Right kidney (tissue), 9 donors: ENCODE measurements at places on chromosomes 3 and 15.
A peak's percentile ranks its signal among the peaks of the same experiment; 100 is the strongest.

GRCh38 chr3:117922039-117922438 lies 1112.6 kb downstream of the IGSF11 start:
- no peak for DNase-seq

- DNase-seq = no peak
These were observed 4.8 kb downstream of the AQP9 start for GRCh38 chr15:58142827-58143461.

DNA sequence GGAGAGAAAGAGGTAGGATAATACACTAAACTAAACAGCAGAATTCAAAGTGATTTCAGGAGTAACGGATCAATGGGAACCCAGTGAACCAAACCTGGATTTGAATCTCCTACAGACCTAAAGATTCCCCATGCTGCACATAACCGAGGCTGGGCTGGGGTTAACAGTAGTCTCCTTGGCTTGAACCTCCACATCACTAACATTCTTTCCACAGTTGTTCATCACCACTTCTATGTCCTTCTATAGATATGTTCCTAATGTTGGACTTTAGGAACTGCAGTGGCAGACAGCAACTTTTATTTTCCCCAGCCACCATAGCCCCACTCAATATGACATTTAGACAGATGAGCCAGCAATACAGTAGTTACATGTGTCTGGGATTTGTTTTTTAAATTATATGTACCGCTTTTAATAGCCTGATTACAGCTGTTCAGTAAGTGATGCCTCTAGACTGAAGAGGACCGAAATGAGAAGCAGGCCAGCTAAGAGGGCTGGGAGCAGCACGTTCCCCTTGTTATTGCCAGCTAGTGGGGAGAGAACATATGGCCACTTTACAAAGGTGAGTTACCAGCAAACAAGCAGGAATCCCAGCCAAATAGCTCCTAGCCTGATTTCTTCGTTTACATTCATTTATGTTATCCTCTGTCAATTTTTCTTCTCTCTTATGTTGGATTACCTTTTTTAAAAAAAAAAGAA lies 472.6 kb upstream of the CDIN1 start:
- no peak for DNase-seq

DNA sequence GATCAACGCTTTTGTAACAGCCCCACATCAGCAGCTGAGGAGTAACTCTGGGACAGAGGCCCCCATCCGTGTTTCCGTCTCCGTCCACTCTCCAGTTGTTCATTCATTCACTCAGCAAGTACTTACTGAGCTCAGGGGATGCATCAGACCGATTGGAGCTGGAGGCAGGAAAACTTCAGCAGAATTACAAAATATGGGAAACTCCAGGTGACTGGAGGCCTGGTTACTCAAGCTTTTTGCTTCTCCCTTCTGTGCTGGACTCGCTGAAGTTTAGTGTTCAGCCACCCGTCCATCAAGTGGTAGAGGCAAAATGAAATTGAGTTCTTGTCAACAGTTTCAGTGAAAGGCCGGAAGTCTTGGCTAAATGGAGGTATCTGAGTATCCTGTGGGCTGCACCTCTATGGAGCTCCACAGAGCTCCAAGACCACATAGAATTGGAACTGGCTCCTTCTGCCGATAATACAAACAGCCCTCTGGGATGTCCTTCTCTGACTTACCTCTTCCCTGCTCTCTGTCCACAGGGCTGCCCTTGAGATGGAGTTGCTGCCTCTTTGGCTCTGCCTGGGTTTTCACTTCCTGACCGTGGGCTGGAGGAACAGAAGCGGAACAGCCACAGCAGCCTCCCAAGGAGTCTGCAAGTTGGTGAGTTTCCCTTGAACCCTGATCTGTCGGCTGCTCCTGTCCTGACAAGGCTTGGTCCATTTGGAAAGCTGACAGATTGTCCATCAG lies 14.7 kb downstream of the NRROS start:
- DNase-seq = no peak

DNA sequence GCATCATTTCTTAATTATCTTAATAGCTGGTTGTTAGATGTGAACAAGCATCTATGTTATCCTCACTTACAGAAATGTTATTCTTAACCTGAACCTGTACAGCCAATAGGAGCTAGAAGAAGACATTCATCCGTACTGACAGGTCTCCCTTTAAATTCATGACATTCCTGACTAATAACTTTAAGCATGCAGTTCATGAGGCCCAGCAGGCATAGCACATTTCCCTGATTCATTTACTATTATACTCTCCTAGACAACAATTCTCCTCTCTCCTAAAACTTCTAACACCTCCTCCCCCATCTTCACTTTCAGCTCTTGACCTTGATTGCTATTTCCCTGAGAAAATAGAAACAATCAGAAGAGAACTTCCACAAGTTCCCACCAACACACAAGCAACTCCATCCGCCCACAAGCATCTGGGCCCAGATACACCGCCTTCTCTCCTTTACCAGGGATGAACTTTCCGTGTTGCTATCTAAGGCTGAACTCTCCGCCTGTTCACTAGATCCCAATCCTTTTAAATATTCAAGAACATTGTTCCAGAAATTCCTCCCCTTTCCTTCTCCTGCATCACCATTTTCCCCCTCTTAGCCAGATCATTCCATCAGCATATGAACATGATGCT lies 62.9 kb upstream of the SPRED1 start:
- DNase-seq = no peak

DNA sequence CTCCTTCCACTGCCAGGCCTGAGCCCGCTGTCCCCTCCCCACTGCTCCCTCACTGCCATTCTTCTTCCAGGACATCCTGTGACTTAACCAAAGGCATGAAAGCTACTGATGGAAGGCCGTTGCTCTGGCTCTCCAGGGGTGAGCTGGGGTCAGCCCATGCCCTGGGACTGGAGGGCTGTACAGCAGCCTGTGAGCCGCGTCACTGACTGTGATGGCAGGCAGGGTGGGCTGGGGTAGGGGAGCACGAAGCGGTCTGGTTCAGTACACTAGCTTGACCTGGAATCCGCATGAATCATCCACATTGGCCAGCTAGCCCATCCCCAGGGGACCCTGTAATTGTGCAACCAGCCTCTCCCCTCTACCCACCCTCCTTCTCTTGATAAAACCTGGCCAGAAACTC lies 30.8 kb downstream of the CORO2B start:
- DNase-seq = no peak

DNA sequence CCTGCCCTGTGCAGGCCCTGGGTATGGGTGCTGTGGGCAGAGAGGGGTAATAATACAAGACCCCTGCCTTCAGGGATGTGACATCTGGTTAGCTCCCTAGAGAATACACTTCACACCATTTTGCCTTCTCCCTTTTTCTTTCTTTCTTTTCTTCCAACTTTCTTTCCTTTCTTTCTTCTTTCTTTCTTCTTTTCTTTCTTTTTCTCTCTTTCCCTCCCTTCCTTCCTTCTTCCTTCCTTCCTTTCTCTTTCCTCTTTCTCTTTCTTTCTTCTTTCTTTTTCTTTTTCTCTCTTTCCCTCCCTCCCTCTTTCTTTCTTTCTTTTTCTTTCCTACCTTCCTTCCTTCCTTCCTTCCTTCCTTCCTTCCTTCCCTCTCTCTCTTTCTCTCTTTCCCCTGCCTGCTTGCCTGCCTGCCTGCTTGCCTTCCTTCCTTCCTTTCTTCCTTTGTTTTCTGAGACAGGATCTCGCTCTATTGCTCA lies 68.4 kb upstream of the ABHD17C start:
- no peak for DNase-seq

DNA sequence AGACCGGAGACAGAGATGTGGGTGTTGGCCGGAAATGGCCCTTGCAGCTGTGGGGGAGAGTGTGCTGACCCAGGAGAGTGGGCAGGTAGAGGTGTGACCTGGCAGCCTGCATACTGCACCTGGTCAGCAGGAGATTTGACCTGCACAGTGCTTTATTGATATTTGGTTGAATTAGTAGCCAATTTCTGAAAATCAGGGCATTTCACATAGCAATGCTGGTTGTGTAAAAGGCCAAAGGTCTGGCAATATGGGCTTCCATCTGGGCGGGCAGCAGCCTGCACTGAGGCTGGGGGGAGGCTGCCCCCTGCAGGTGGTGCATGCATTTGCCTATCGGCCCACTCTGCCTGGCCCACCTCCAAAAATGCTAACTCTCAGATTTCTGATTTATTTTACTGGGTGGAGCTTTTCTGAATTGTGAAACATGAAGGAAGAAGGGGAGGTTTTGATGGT lies 9.4 kb upstream of the MGLL start:
- no peak for DNase-seq

GRCh38 chr15:34588046-34588674 lies 4.7 kb upstream of the GOLGA8B start:
- DNase-seq = peak; percentile 58

DNA sequence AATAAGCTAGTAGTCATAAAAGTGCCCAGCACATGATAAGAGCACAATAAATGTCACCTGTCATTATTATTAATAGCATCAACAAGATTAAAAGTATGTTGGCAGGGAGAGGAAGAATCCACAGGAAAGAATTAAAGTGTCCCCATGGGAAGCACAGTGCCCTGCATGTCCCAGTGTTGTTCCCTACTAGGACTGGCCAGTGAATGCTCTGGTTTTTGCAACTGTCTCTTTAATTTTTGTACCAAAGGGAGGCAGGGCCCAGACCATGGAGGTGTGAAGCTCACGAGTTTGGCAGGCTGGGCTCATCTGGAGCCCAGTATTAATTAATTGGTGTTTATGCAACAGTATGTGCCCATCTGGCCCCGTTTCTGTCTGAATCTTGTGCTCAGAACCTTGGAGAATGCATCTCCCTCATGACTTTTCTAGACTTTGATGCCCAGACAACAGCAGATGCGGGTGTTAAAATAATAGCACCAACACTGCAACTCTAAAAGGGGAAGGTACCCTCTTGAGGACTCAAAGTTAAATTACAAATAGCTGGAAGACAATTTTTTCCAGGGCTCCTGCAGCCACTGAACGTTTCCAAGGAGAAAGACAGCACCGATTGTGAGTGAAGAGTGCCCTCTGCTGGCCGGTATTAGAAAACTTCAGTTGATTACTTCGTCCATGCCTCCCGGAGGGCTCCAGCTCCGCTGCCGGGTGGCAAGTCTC lies 71.9 kb upstream of the SPATA12 start:
- DNase-seq = peak; percentile 74

DNA sequence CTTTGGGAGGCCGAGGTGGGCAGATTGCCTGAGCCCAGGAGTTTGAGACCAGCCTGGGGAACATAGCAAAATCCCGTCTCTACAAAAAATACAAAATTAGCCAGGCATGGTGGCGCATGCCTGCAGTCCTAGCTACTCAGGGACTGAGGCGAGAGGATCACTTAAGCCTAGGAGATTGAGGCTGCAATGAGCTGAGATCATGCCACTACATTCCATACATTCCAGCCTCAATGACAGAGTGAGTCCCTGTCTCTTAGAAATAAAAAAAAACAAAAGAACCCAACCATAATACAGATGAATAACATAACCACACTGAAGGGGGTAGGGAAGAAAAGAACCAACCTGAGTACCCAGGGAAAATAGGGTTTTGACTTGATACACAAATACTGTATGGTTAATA lies 19.7 kb upstream of the CGNL1 start:
- no peak for DNase-seq

DNA sequence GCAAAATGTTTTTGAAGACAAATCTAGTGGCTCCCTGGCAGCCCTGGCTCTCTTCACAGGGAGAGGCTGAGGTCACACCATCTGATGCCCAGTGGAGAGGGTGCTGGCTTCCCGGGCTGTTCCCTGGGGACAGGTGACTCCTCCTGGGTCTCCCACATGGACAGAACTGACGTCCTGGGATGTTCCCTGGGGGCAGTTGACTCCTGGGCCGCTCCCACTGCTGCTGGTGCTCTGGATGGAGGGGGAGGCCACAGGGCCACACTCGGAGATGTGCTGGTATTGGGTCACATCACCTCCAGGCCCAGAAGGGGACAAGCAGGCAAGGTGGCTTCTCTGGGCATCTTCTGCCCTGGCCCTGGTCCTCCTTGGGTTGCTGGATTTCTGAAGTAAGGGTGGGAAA lies 27.8 kb upstream of the ACAD9 start:
- DNase-seq = no peak

GRCh38 chr3:65562447-65562846 lies 476.3 kb downstream of the MAGI1 start:
- DNase-seq = no peak

DNA sequence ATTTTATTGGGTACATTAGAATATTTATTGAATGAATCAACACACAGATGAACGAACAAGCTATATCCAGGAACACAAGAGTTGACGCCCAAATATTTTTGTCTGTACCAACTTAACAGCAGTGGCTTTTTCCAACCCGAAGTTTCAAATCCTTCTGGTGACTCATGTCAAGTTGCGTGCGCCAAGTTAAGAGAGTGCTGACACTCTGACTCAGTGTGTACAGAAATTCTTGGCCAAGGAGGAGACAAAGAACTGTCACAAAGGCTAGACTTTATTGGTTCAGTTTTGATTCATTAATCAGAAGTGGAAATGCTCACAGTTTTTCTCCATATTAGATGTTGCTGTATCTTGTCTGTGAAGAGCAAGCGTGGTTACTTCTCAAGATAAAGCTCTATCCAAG lies 59.6 kb upstream of the TSC22D2 start:
- DNase-seq = no peak

DNA sequence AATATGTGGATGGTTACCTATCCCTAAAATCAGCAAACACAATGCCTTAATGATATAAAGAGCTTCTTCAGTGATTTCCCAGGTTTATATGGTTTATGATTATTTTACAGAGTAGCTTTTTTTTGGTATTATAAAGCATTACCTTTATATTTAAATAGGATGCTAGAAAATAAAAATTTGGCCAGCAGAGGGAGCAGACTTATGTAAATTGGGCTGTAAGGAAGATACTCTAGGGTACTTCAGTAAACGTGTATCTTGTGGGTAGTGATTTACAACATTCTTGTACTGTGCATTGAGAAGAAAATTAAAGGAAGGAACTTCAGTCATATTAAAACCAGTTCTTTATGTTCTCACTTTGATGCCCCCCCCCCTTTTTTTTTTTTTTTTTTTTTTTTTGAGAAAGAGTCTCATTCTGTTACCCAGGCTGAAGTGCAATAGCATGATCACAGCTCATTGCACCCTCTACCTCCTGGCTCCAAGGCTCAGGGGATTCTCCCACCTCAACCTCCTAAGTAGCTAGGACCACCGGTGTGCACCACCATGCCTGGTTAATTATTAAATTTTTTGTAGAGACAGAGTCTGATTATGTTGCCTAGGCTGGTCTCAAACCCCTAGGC lies 167.9 kb downstream of the BBX start:
- DNase-seq = no peak

DNA sequence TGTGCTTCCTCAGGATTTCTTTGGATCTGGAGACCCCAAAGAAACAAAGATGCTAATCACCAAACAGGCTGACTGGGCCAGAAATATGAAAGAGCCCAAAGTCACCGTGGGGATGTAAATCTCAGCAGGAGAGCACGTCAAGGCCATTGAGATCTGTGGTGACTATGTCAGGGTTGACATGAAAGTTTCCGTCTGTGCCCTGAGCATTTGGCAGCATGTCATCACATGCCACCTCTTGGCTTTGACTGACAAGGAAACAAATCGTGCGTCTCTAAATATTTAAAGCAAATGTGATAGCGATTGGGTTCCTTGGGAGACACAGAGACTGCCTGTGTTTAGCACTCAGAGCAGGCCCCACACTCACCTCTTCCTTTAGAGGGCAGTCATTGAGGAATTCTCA lies 35.2 kb downstream of the EFCAB12 start:
- no peak for DNase-seq

GRCh38 chr3:194837457-194838127 lies 151.9 kb downstream of the FAM43A start:
- DNase-seq = no peak
